Effector CD4-positive, alpha-beta T cell (primary cell): ENCODE measurements at places on chromosomes 16 and 17.

GRCh38 chr17:44384823-44385286 is 4.6 kb downstream of the ITGA2B start:
- no peak for DNase-seq

GRCh38 chr17:44361292-44362260 is 2.1 kb downstream of the FAM171A2 start:
- DNase-seq: no peak

DNA sequence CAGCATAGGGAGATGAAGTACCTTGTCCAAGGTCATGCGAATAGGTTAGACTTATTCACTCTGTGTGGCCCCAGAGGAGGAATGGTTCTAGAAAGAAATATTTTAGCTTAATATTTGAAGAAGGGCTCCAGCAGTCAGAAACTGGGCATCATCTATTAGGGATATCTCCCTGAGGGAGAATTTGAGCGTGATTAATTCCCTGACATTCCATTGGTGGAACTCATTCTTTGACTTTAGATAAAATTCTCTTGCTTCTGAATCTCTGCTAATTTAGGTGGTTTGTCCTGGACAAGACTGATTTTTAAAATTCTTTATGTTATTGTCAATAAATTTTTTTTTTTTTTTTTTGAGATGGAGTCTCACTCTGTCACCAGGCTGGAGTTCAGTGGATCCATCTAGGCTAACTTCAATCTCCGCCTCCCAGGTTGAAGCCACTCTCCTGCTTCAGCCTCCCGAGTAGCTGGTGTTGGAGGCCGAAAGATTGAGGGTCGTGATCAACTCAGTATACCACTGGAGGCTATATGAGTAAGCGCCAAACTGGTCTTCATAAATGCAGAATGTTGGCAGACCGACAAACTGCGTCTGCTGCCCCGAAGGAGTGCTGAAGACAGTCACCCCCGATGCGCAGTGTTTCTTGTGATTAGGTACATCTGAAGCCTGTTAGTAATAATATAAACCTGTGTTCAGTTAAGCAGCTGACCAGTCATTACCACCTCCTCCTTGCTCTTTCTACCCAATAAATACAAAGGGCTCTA is 267.9 kb upstream of the HSBP1 start:
- DNase-seq: no peak

- peak; percentile 99 for DNase-seq
Measured at GRCh38 chr16:9090960-9091866, at the start of gene HAPSTR1. Gene HAPSTR1 (plus strand): TSS chr16:9091644. CDS start chr16:9092045, 401 bp downstream.

GRCh38 chr17:51046514-51047384 is 73.9 kb downstream of the SPAG9 start:
- DNase-seq: no peak

GRCh38 chr17:8463099-8463498 is 27.4 kb downstream of the NDEL1 start:
- DNase-seq: no peak

- no peak for DNase-seq
Measured at GRCh38 chr16:52398491-52398960, 148.4 kb downstream of the TOX3 start.

DNA sequence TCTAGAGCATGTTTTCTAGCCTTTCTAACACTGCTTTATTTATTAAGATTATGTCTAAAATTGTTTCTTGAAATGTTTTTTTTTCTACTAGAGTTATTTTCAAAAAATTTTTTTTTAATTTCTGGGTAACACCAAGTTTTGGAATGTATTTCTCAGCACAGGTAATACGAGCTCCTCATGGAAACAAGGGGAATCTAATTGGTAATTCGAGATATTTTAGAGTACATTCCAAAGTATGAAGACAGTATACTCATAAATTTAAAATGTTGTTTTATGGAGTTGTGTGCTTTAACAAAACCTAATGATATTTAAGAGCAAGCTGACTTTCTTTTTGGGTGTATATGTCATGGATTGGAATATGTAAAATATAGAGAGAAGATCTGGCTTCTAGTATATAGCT is 42.4 kb downstream of the OMG start:
- no peak for DNase-seq

DNA sequence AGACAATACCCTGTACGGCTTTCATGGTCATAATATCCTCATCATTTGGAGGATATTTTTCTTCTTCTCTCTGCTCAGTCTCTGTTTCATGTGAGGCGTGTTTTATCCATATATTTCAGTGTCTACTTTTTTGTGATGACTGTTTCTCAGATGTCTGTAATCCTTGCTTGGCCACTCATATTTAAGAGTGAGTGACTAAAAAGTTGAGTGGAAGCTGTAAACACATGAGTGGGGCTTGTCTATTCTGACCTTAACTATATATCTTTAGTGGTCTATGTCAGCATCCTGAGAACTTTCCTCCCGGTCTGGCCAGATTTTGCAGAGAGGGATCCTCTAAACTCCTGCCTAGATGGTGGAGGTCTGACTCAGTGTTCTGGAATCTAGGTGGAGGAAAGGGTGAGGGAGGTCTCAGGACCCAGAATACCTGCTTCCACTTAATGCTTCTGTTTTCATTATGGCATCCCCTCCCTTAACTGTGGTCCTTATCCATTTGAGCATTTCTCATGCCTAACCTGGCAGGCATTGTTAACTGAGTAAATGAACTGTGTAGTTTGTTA is 6.0 kb downstream of the DDX19B start:
- DNase-seq: no peak

- no peak for DNase-seq
Measured at GRCh38 chr16:6068063-6068462, 970.5 kb upstream of the EEF2KMT start.

DNA sequence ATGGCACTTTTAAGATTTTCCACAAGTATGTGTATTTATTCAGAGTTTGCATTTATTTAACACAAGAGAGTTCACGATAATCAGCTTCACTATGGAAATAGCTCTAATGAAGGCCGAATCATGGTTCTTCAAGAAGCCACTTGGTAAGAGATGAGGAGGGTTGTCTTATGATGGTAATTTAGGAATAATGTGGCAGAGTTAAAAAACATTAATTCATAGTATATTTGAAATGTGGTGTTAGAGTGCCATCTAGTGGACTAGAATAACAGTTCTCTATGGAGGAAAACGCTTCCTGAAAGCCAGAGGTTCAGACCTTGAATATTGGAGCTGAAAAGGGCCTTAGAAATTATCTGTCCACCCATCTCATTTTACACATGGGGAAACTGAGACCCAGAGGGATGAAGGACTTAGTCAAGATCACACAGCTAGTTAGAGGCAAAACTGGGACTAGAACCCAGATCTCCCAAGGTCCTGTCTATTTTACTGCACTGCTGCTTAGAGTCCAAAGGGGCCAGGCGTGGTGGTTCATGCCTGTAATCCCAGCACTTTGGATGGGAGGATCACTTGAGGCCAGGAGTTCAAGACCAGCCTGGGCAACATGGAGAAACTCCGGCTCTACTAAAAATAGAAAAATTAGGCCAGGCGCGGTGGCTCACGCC is 33.8 kb upstream of the KPNB1 start:
- no peak for DNase-seq

DNA sequence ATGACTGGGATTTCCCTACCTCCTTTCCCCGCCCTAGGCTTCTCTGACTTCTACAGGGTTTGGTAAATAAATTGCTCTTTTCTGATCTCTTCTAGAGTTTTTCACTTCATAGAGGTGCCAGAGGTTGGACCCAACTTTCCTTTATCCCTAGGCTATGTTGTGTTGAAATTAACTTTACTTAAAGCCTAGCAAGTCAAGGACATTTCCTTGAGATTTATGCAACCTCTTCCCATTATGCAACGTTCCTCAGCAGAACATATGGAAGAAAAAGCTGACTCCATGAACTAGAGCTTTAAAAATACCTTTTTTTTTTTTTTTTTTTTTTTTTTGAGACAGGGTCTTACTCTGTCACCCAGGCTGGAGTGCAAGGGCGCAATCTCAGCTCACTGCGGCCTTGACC is 15.5 kb downstream of the MPO start:
- DNase-seq: no peak

DNA sequence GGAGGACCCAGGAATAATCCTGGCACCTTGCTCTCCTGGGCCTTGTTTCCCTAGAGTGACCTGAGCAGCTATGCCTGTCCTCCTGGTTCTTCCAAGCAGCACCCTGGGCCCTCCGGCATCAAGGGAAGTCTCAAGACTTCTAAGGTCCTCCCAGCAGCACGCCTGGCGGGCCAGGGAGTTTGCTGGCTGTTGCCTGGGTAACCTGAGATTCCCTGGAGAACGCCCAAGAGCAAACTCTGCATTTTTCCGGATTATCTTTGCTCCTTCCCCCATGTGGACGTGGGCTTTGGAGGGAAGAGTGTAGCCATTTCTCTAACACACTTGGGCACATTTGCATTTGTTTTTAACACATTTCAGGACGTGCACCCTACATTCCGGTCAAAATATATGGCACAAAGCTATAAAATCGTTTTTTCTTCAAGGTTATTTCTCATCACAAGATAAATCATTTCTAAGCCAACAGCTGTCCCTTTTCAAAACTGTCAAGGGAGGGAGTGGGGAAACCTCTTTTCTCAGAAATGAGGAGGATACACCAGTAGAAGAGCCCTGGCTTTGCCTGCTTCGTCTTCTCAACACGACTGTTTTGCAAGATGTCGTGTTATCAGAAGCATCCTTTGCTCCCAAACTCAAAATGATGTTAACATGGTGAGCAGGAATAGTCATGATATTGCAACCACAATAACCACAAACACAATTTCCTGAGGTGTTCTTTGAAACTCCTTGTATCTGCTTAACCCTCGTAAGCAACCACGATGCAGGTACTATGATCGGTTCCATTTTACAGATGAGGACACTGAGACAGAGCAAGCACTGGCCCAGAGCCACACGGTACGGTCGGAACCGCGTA is 116.5 kb downstream of the ADCY9 start:
- DNase-seq: no peak

DNA sequence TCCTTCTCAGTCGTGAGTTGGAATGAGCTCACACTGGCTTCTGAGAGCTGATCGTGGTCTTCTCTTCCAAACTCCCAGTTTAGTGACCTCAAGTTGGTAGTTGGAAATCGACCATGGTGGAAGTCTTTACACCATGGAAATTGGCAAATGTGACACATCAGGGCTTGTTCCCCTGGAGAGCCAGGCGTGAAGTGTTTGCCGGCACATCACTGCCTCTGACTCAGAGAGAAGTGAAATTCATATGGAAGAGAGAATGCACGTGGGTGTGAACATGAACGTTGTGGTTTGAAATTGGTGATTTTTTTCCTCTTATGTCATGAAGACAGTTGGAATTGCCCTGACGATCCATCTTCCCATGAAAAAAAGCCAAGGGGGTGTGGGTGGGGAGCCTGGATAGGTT is 47.4 kb downstream of the AXIN2 start:
- DNase-seq: no peak

DNA sequence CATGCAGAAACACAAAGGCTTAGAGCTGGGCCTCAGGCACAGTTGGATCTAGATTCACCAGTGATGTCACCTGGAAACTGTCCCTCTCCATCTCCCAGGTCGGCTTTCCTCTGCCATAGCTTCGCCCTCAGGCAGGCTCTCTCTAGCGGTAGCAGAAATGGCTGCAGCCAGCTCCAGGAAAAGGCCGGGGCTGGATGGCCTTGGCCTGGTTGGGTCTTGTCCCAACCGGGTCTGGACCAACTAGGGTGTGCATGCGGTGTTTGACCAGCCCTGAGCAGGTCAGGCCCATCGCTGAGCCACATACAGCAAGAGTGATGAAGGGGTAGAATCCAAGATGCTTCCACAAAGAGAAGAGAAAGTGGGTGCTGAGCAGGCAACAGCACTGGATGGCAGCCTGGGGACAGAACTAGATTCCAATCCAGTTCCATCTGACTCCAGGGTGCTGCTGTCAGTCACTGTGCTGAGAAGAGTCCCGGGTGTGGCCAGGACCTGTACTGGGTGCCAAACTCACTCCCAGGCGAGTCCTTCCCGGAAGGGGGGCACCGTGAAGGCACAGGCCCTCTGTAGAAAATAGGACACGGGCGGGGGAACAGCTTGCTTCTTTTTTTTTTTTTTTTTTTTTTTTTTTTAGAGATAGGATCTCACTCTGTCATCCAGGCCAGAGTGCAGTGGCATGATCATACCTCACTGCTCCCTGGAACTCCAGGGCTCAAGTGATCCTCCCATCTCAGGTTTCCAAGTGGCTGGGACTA is 51.8 kb downstream of the SOCS3 start:
- no peak for DNase-seq
